ENCODE measurements at places on chromosomes 4 and X.

- no peak for DNase-seq
Observed at GRCh38 chr4:113684534-113685091, 76.9 kb downstream of the CAMK2D start.

DNA sequence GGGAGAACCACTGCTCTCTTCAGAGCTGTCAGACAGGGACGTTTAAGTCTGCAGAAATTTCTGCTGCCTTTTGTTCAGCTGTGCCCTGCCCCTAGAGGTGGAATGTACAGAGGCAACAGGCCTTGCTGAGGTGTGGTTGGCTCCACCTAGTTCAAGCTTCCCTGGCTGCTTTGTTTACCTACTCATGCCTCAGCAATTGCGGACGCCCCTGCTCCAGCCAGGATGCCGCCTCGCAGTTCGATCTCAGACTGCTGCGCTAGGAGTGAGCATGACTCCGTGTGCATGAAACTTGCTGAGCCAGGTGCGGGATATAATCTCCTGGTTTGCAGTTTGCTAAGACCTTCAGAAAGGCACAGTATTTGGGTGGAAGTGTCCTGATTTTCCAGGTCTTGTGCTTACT lies 70.9 kb downstream of the MAGEB5 start:
- no peak for DNase-seq

DNA sequence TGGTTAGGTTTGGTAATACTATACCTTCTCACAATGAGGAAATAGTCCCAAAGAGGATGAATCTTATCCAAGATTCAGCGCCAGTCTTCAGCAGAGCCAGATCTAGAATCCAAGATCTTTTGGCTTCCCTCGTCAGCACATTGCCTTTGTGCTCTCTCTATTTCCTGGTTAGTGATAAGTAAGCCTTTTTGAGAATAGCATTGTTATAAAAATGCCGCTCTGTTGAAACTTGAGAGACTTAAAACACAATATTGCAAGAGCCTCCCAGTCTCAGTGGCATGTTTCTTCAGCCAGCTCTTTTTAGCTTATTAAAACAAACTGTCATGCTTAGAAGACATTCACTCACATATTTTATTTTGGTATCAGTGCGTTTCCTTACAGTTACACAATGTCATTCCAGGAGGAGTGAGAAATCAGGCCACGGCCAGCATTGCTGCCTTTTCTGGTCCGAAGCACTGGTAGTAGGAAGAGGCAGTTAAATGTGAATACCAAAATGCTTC lies 141.4 kb downstream of the KLHL8 start:
- DNase-seq: no peak

DNA sequence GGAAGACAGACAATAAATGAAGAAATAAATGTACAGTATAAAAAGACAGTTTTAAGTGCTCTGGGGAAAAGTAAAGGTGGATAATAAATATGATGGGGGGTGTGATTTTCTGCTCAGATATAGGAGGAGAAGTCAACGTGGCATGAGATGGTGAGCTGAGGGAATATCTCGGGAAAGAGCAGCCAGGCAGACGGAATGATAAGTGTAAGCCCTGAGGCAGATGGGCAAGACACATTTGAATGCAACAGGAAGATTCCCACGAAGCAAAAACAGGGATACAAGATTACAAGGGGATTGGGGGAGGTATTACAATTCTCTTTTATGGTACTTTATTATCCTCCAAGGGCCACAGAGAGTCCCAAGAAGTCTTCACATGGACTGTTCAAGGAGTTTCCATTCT lies 11.1 kb downstream of the ANXA3 start:
- DNase-seq: no peak

GRCh38 chrX:40177117-40177430 lies 79.3 kb upstream of the BCOR start:
- DNase-seq: no peak

DNA sequence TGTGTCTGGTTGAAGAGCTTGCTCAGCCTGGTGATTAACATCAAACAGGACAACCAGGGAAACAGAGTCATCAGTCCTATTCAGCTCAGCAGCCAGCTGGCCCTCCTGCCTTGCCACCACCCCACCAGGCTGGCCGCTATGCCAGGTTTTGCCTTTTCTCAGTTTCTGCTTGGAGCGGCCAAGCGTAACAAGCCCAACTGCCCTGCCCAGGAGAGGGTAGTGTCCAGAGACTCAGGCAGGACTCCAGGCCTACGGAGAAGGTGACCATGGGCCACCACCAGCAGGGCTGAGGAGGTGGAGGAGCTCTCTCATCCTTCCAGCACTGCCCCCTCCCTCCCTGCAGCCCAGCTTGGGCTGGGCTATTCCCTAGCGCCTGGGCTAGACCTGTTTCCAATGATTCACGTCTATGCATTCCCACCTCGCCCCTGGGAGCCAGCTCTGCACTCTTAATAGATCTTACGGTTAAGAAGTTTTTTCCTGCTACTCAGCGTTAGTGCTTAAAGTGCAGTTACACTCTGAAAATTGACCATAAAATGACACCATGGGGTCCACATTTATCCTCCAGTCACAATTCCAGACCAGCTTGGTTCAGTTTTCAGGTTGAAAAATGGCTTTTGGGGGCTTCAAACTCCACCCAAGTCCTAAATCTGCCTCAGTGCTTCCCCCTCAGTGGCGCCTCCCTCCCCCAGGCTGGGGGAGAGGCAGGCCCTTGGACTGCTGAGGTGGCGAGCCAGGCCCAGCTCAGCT lies 124.0 kb upstream of the PJA1 start:
- DNase-seq: no peak

DNA sequence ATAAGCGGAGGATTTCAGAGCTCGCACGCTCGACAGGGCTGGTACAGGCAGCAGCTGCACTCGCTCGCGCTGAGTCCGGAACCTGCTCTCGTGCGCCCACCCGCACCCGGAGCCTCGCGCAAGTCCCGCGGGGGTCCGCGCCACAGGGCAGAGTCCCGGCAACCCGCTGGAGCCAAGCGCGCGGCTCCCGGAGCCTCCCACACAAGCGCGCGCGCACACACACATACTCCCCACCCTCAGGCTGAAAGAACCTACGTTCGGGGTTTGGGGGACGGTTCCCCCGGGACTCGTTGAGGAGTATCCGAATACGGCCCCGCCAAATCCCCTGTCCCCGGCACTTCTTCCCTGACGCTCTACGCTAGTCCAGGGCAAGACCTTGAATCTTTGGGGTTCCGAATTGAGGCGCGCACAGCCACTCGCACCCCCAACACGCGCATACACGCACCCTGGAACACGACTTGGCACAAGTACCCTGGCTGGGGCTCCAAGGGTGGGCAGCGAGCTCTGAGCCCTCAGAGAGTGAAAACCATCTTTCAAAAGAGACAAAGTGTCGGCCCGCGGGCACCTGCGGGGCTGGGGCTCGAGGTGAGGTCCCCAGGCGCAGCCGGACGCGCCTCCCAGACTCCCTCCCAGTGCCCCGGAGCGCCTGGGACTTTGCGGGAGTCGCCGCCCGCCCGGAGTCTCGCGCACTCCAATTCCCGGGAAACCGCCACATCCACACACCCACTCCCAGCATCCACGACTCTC lies 952 bp downstream of the ANOS1 start:
- no peak for DNase-seq

DNA sequence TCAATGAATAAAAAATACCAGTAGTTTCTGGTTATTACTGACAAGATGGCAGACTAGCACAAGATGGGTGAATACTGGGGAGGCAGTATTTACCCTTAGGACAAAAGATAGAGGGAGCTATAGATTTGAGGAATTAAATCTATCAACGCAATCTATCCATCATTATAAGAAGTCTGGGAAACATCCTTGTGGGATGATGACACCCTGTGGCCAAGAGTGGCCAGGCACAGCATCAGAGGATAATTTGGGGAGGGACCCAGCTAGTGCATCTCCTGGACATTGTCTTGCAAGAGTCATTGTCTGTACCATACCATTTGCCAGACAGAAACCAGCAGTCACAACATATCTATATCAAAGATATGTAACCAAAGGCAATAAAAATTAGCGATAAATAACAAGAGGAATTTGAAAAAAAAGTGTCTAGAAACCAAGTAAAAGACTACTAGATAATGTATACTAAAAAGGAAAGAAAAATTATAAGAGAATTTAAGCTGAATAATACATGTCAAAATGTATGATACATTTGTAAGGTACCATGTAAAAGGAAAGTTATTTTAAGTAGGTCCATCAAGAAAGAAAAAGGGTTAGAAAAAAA lies 22.9 kb downstream of the KCTD8 start:
- no peak for DNase-seq

- DNase-seq: no peak
Observed at GRCh38 chr4:55868581-55869090, 15.2 kb downstream of the EXOC1 start.

GRCh38 chr4:174578366-174578765 lies 56.1 kb upstream of the HPGD start:
- DNase-seq: no peak

DNA sequence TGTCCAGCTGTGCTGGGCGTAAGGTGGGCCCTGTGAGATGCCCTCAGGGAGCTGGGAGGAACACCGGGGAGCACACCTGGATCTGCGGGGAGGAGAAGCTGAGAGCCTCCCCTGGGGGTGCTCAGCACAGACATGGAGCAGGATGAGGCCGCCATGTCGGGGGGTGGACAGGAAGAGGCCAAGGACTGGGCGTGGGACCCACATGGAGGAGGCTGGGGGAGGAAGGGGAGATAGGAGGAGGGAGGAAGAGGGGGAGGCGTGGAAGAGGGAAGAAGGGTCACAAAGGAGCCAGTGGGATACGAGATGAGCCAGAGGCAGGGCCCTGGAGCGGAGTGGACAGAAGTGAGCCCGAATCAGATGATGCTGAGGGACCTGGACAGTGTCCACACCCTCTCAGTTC lies 66.3 kb downstream of the ZFYVE28 start:
- no peak for DNase-seq

DNA sequence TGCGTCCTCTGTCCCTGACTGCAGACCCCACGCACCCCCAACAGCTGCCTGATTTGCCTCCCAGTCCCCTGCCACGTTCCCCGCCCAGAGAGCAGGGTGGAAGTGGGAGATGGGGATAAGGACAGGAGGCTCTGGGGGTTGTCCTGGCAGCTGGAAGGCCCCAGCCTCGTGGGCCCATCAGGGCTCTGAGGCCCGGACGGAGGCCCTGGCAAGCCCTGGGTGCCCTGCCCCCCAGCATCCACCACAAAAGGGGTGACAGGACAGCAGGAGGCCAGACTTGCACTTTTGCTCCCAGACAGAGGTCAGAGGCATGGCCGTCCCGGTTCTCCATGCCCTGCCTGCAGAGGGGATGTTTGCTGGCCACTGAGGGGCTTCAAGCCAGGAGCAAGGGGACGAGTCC lies 4.7 kb downstream of the SH3TC1 start:
- DNase-seq: no peak

- no peak for DNase-seq
Observed at GRCh38 chr4:138404251-138404650, 162.1 kb upstream of the SLC7A11 start.

- DNase-seq: no peak
Observed at GRCh38 chr4:113434247-113434587, 327.3 kb downstream of the CAMK2D start.

- no peak for DNase-seq
Observed at GRCh38 chr4:103095080-103095479, 4.6 kb downstream of the BDH2 start.

DNA sequence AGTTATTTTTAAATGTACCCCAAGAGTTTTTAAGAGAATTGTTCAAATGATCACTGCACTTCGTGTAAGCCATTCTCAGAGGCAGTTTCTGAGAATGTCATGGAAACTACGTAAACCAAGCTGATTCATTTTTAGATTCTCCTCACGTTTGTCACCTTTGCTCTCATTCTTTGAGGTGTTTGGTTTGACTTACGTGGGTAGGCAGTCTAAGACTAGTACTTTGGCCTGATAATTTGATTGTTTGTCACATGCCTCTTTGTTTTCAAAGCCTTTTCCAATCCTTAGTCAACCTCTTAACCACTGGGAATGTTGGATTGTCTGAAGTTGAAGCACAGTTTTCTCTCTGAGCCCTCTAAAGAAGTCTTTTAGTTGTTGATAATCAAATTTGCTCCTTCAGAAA lies 10.5 kb downstream of the SEPTIN11 start:
- no peak for DNase-seq

DNA sequence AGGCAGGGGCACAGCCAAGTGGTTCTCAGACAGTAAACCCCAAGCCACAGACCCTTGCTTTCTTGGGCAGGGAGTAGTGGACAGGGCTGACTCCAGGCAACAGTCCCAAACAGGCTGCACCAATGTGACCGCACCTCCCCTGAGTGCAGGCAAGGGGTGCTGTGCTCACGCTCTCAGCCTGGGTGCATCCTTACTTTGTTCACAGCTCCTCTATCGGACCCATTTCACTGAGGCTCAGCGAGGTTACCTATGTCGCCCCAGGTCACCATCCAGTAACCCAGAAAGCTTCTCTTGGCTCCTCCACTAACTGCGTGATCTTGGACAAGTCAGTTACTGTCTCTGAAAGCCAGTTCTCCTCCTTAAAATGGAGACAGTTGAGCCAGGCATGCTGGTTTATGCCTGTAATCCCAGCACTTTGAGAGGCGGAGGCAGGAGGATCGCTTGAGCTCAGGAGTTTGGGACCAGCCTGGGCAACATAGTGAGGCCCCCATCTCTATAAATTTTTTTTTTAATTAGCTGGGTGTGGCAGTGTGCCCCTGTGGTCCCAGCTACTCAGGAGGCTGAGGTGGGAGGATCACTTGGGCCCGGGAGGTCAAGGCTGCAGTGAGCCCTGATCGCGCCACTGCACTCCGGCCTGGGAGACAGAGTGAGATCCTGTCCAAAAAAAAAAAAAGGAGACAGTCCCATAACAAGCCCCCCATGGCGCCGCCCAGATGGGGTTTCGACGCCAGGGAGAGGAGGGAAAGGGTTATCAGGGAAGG lies 823 bp upstream of the MAN2B2 start:
- DNase-seq: no peak

DNA sequence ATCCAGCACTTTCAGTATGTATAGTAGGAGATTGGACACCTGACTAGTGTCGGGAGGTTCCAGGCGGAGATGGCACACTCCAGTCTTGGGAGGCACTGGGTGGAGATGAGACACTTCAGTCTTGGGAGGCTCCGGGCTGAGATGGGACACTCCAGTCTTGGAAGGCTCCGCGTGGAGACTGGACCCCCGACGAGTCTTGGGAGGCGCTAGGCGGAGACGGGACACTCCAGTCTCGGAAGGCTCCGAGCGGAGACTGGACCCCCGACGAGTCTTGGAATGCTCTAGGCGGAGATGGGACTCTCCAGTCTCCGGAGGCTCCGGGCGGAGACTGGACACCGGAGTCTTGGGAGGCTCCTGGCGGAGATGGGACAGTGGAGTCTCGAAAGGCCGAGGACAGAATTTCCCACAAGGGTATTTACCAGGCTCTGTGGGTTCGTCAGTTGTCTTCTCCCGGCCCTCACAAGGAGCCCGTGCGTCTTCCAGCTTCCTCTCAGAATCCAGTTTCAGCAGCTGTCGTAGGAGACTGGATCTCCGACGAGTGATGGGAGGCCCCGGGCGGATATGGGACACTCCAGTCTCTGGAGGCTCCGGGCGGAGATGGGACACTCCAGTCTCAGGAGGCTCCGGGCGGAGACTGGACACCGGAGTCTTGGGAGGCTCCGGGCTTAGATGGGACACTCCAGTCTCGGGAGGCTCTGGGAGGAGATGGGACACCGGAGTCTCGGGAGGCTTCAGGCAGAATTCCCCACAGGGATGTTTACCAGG lies 952 bp downstream of the FAM47A start:
- no peak for DNase-seq
